Neural crest cell (in vitro differentiated cells): ENCODE measurements at places on chromosomes 3 and 15.

DNA sequence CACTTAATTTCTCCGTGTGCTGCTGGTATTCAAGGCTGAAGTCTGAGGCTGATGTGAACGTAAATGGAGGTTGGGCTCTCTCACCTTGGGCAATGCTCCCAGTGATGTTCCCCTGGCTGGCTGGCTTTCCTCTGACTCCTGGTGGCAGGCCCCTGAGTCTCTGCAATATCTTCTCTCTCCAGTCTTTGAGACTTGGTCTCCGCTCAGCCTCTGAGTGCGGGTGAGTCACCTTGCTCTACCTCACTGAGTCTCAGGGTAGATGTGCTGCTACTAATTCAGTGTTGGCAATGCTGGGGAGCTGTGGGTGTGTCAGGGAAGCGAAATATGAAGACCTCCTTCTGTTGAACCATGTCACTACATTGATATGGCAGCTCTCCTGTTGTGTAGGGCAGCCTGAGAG lies 31.3 kb upstream of the TRIM59 start:
- H3K27me3 ChIP-seq: no peaks in the 10 kb centered on the region
- H3K36me3 ChIP-seq: no peaks in the 10 kb centered on the region
- no peaks in the 10 kb centered on the region for H3K4me1 ChIP-seq
- DNase-seq: no peak

- H3K36me3 ChIP-seq: no peaks in the 10 kb centered on the region
- H3K4me3 ChIP-seq: no peak overlapping the region
- no peak overlapping the region for H3K27ac ChIP-seq
- H3K4me1 ChIP-seq: no peaks in the 10 kb centered on the region
- H3K27me3 ChIP-seq: peaks cover 31% of the 10 kb centered on the region
Observed at GRCh38 chr3:182784542-182784941, 8.8 kb upstream of the ATP11B start.

GRCh38 chr3:142445816-142446254 lies 2.0 kb downstream of the XRN1 start:
- peaks cover 41% of the 10 kb centered on the region for H3K4me1 ChIP-seq
- H3K27ac ChIP-seq: no peak overlapping the region
- no peak for DNase-seq
- H3K4me3 ChIP-seq: peak overlapping the region; percentile 98
- peaks cover 6% of the 10 kb centered on the region for H3K36me3 ChIP-seq

DNA sequence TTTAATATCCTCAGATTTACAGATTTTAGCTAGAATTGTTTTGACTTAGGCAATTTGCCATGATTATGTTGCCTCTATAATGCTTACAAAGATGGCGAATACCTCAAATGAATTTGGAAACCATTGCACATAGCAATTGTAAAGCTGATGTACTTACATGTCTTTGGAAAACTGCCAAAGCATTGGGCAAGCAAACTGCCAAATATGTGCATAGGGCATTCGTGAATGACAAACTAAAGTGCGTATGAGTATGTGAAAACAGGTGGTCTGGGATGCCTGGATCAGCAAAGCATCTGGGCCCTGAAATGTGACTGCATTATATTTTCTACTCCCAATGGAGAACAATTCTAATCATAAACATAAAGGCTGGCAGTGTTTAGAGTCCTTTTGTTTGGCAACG lies 445.3 kb upstream of the ROBO1 start:
- H3K4me3 ChIP-seq: no peak overlapping the region
- H3K4me1 ChIP-seq: no peaks in the 10 kb centered on the region
- DNase-seq: no peak
- no peak overlapping the region for H3K27ac ChIP-seq
- no peaks in the 10 kb centered on the region for H3K36me3 ChIP-seq
